Keratinocyte (primary cell): ENCODE measurements at places on chromosomes 2 and 18.

DNA sequence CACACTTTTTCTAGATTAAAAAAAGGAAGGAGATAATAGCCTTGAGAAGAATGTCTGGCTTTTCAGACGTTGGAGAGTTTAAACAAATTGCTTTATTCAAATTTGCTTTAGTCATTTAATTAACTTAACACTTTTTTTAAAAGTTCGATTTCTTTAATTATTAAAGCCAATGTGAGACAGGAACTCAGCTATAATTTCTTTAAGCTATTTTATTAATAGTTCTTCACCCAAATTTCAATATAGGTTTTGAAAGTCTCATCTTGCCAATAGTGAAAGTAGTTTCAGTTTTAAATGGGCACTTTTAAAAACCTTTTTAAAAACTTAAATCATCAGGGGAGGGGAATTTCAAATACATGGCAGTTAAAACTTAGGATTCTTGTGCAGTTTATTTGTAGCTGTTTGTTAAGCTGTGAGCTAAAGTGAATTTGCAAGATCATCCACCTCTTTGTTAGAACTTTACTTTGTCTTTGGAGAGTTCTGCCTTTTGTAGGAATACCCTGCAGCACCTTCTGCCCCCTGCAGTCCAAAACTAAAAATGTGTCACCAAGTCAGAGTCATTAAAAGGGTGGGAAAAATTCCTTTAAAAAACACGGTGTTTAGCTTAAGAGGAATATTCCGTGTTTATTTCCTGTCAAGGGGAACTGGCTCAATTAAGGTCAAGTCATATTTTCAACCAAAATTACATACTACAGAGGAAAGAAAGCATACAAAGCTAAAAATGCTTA is 4.6 kb downstream of the TGIF1 start:
- DNase-seq, result no peak

DNA sequence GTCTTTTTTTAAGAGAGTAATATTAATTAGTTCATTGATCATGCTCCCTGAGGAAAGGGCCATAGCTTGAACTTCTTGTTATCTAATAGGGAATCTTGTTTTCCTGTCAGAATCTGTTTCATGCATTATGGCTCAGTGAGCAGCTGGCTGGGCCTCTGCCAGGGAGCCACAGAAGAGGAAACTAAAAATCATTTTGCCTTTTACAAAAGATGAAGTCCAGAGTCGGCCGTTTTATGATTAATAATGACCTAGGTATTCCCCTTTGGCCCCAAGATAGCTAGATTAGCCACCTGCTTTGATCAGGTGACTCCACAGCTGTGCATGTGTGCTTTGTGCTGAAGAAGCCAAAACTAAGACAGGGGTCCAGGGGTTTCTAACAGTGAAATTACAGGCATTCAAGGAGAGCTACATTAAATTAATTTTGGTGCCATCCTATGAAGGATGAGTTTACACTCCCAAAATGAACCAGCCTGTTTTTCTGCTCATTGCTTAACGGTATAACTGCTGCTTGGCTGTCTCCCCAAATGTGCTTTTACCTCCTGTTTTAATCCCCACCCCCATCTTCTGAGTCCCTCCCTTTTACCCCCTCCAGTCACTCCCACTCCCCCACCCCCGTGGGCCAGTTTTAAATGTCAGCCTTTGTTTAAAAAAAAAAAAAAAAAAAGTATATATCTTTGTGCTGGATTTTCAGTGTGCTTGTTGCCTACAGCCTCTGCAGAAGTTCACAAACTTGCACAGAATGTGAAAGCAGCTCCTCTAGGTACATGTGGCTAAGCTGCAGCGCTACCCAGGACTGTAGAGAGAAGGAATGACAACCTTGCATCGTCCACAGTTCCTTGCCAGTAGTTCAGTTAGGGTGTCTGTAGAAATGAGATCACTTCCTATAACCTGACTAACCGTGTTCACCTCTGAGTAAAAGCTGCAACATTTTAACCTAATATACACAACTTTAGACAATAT is 93.1 kb downstream of the CABLES1 start:
- no peak for DNase-seq

DNA sequence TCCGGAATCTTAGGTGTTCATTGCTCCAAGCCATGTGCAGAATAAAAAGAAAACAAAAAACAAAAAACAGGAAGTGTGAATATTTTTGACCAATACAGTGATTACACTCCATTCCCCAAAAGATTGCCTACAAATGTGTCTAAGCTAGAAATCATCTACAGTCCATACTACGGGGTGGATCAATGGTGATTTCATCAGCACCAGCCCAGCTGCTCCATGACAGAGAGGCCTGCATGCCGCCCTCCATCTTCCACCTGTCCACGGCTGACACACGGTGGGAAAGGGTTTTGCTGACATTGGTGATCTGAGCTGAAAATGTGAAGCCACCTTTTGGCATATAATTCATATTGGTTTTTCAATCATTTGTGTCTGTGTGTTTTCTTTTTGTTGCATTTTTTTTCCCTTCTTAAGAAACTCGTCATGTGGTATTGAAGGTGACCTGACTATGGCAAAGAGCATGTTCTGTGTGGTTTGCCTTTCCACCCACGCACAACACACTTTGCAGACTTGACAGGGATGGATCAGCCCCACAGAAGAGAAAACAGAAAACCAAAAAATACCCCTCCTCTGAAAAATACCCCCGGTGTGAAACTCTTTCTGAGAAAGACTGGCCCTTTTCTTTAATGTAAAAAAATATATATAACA is 533.1 kb downstream of the RNF144A start:
- DNase-seq, result no peak

DNA sequence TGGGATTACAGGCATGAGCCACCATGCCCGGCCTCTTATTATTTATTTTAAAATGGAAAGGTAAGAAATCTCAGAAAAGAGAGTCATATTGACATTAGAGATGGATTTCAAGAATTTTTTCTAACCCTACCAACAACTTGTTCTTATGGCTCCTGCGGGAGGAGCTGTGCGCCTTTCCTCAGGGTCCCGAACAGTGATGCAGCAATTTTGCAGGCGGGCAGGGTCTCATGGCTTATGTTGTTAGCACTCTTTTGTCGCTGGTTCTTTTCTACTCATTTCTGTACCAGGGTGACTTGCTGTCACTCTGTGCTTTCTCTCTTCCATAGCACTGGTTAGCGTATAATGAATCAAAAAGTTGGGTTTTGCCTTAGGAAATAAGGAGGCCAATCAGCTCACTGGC is 148.8 kb upstream of the DLGAP1 start:
- no peak for DNase-seq

DNA sequence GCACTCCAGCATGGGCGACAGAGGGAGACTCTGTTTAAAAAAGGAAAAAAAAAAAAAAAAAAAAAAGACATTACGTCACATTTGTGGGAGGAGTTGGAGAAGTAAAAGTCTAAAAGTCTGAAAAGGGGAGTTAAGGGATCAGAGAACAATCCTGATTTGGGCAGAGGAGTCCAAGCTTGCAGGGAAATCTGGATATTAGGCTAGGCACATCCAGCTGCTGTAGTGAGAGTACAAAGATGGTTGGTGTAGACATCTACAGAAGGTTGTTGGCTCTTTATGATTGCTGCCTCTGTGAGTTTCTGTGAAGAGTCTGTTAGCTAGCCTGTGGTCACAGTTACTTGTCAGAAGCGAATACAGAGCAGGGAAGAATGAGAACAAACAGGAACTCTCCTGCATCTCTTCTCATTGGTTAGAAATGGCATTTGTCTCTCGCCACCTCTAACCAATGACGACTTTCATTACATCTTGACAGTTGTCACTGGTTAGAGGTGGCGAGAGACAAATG is 3.3 kb upstream of the OSBPL6 start:
- DNase-seq, result no peak

DNA sequence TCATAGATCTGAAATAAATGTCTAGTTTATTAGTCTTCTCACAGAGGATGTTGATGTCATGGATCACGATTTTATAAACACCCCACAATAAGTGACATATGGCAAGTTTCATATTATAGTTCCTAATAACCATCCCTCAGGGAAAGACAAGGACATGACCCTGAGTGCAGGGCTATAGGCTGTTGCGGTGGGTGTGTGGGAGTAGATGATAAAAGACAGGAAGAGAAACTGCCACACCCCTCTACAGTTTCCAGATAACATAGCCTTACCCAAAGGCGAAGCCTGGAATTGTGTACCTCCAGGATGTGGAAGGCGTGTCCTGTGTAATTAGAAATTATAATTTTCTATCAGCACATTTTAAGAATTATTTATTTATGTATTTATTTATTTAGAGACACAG is 2.4 kb upstream of the NEDD4L start:
- no peak for DNase-seq

DNA sequence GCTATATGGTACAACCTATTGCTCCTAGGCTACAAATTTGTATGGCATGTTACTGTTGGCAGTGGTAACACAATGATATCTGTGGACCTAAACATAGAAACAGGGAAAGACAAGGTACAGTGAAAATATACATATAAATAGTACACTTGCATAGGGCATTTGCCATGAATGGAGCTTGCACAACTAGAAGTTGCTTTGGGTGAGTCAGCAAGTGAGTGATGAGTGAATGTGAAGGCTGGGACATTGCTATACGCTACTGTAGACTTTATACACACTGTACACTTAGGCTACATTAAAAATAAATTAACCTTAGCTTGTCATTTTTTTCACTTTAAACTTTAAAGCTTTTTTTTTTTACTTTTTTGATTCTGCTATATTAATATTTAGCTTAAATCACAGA is 500.0 kb upstream of the SETBP1 start:
- no peak for DNase-seq

GRCh38 chr2:112061299-112061698 is 6.2 kb downstream of the TMEM87B start:
- DNase-seq, result no peak

DNA sequence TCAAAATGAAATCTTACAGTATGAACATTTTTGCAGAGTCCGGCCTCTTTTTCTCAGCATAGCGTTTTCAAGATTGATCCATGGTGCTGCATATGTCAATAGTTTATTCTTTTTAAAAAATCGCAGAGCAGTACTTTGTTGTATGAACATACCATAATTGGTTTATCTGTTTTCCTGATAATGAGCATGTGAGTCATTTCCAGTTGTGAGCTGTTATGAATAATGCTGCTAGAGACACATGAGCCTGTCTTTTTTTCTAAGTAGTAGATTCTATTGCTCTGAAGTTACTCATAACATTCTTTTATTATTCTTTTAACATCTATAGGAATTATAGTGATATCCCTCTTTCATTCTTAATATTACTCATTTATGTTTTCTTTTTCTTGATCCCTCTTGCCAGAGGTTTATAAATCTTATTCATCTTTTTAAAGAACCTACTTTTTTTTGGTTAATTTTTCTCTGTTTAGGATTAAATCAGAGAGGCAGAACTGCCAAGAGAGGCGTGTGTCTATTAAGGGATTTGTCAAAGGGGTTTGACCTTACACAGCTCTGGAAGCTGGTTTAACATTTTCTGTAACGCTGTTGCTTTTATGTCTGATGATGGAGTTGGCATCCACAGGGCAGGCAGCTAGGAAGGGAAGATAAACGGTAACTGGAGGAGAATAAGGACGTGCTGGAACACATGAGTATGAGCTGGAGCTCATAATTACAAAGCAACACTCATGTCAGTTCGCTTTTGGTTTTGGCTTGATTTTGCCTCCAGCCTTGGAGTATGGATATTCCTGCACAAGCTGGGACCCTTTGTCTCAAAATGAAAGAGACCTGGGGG is 47.4 kb downstream of the MGAT5 start:
- peak; percentile 13 for DNase-seq

- no peak for DNase-seq
Observed at GRCh38 chr2:206958261-206958660, 18.9 kb downstream of the CPO start.

- no peak for DNase-seq
Observed at GRCh38 chr2:111519071-111519470, 364.9 kb downstream of the ANAPC1 start.

GRCh38 chr2:76083248-76083647 is 372.5 kb upstream of the GCFC2 start:
- no peak for DNase-seq

DNA sequence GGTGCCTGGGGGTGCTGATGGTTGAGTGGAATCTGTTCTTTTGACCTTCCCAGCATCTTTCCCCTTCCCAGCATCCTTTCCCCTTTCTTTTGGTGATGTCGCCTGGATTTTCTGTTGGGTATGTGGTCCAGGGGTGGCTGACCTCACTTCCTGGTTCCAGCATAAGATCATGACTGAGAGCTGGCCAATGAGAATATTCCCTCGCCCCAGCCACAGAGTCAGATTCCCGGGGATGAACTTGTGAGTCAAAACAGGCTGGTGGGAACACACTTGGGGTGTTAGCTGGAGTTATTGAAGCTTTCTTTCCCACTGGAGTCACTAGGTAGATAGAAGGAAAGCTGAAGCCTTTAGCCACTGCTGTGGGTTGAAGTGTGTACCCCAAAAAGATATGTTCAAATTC is 28.0 kb upstream of the FOSL2 start:
- DNase-seq, result no peak

DNA sequence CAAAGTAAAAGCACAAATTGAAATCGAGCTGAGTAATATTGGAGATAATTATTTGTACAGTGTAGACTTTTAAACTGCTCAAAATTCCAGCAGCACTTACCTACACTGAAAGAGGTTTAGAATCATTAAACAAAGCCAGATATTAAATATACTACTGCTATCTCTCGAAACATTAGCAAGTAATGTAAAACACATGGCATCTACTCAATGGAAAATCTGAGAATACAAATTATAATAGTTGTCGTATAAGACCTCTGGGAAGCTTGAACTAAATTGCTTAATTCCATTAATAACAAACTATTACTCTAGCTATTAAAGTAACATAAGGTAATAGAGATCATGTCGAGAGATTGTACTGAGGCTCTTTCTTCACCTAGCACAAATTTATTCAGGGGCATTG is 108.9 kb downstream of the KLHL29 start:
- no peak for DNase-seq
